ENCODE measurements at places on chromosomes 7 and 10.

DNA sequence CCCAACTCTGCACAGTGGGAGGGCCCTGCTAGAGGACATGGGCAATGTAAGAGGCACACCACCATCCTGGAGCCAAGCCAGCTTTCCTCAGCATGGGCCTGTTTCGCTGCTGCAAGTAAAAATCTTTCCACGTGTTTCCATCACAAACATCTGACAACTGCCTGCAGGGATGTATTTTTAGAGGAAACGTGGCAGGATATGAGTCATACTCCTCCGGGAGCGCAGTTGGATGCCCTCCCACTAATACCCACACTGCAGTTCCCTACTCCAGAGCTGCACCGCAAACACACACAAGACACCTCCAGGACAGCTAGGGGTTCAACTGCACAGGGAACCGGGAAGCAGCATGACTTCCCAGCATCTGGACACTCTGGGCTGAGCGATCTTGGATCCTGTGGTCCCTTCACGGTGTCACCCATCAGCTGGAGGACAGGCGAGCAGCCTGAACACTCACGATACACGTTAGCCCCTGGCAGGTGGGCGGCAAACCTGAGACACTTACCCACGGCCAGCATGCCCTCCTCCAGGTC is 26.1 kb downstream of the PLAC9 start:
- peak; percentile 91 for DNase-seq

- no peak for DNase-seq
These were observed 450.0 kb downstream of the SUGCT start for GRCh38 chr7:40584667-40585433.

DNA sequence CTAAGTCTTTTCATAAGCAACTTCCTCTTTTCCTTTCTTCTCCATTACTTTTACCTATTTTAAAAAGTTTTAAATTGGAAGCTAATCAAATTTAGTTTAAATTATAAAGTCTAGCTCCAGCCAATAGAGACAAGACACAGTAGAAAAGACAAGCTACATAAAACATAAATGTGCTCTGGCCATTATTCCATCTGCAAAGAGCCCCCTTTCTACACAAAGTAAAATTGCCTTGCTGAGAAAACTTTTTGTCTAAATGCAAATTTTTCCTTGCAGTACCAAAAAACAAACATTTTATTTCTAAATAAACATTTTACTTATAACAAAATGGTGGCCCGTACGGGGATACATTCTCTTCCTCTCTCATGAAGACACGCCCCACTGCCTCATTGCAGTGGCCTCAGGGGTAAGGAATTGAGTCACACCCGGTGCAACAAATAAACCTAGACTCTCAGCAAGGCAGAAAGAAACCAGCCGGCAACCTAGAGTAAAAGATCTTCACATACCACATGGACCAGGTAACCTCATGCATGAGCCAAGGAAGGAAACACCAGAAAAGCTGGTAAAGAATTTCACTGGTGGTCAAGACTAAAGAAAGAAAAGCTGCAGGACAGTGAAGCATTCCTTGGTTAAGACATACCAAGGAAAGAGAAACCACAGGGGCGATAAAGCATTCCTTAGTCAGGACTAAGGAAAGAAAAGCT is 71.6 kb upstream of the ZNF746 start:
- no peak for DNase-seq

DNA sequence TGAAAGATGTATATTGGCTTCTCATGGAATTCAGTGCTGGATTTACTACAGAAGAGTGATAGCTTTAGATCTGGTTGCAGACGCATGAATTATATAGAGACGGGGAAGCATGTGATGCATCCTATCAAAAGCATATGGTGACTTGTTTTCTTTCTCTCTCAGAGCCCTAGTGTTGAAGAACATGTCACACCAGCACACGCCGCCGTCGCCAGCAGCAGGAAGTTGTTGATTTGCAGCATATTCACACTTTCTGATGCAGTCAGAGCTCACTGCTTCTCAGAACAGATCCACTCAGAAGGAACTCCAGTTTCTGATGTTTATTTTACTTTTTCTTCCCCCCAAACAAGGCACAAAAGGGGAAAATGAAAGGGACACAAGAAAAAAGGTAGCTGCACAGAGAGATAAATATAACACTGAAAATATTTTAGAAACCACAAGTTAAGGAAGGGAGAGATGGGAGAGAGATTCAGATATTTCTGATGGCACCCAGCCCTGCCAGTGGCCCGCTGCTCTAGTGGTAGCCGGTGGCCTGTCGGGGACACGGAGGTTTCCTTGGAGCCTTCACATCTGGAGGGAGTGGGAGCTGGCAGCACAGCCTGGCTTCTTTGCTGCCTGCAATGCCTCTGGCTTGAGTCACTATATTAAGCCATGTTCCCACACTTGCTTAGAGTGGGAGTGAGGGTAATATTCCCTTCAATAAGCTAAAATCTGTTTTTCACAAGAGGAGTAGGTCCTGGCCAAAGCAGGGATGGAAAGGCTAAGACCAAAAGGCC is 123.2 kb downstream of the NRP1 start:
- DNase-seq = peak; percentile 86

GRCh38 chr7:47795631-47796030 is 152.6 kb downstream of the PKD1L1 start:
- peak; percentile 86 for DNase-seq

DNA sequence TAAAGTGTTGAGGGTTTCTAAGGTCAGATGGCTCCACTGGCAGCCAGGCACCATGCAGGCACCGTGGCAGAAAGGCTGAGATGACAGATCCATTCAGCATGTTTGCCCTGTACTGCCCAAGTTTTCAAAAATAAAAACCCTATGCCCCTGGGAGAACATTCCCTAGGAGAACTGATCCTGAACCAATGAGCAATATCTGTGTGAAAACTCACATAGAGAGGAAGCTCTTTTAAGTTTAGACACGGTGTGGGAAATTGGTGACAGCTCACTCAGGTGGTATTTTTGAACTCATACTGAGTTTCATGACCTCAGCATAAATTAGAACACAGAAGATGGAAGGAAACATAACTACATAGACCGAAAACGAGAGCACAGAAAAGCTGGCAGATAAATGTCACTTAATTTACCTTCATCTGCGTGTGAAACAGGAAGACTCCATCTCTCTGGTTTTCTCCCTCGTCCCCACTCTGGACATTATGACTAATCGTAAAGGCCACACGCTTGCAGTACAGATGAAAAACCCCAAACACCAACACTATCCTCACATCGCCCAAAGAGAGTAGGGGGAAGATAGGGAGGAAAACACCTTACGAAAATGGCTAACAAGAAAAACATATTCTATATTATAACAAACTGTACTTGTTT is 127.8 kb downstream of the ICA1 start:
- DNase-seq = no peak

GRCh38 chr7:80581486-80582260 is 56.8 kb upstream of the CD36 start:
- DNase-seq = no peak

GRCh38 chr7:97218767-97219166 is 101.3 kb downstream of the SDHAF3 start:
- no peak for DNase-seq

DNA sequence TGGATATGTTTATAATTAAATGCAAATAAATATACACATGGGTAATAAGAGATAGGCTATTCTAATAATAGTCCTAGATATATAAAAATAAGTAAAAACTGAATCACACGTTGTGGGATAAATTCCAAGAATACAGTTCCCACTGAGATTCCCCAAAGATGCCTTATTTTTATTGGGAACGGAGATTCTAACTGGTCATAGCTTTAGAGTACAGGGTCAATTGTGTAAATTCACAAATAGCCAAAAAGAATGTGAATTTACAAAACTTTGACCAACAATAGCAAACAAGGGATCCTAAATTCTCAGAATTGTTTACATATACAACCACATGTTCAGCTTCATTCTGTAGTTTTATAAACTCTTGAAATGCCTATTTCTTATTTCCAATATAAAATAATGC is 65.0 kb downstream of the VSTM4 start:
- no peak for DNase-seq

GRCh38 chr10:24703700-24704099 is 20.0 kb downstream of the ARHGAP21 start:
- DNase-seq = peak; percentile 59

- DNase-seq = no peak
These were observed 1.4 kb downstream of the ITGB1 start for GRCh38 chr10:32956365-32957197.

- DNase-seq = no peak
These were observed 56.5 kb downstream of the CTTNBP2 start for GRCh38 chr7:117816727-117817126.

DNA sequence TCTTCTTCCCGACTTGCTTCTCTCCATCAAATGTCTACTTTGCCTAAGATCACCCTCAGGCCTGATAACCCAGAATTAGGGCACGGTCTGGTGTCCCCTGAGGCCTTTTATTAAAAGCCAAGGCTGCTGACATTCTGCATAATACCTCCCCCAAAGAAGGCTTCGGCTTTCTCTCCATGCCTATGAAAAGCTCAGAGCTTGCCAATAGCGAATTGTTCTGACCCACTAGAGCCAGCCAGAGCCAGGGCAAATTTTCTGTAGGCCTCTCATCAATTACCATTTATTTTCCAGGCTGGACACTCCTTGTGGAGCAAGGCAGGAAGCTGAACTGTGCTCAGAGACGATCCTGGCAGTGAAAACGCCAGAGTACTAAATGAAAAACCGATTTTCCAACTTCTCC is 64.3 kb upstream of the ADRB1 start:
- DNase-seq = no peak

DNA sequence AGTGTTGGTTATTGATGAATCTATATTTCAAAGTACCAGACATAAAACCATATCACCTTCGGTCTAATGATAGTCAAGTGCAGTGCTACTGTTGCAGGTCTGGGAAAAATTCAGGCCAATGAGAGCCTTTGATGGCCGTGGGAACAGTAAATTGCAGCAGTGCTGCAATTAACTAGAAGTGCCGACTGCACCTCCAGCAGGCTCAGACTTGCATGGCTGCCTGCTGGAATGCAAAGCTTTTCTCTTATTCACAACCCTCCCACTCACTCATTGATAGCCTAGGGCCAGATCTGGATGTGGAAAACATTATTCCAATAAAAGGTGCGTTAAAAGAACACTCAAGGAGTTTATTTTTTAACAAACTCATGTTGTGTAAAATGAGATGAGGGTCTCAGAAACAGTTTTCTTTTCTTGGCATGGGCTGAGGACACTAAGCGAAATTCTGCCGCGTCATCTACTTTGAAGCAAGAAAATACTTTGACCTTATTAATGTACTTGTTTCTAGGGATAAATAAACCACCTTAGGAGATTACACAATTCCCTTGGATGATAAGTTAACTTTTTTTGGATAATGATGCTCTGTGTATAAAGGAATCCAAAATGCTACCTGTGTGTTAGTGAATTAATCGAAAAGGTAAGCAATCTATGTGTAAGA is 17.1 kb downstream of the PLXDC2 start:
- DNase-seq = no peak

GRCh38 chr10:95477175-95477520 is 84.0 kb downstream of the SORBS1 start:
- no peak for DNase-seq

DNA sequence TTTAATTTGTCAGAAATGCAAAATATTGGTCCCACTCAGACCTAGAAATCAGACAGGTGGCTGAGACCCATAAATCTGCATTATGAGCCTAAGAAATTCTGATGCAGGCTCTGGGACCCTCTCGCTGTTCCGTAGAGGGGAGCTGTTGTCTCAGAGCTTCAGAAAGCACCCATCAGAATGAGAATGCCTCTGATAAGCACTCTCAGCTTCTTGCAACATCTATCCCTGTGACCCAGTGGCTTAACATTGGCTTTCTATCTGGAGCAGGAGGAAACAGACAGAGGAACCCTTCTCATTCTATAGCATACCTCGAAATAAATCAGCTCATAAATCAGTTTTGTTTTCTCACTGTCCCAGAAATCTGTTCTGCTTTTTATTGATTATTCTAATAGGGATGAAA is 184.6 kb upstream of the SP4 start:
- no peak for DNase-seq

GRCh38 chr7:214410-215212 is 22.2 kb downstream of the FAM20C start:
- peak; percentile 22 for DNase-seq

- DNase-seq = peak; percentile 27
These were observed 121.2 kb upstream of the PITRM1 start for GRCh38 chr10:3293581-3294431.

DNA sequence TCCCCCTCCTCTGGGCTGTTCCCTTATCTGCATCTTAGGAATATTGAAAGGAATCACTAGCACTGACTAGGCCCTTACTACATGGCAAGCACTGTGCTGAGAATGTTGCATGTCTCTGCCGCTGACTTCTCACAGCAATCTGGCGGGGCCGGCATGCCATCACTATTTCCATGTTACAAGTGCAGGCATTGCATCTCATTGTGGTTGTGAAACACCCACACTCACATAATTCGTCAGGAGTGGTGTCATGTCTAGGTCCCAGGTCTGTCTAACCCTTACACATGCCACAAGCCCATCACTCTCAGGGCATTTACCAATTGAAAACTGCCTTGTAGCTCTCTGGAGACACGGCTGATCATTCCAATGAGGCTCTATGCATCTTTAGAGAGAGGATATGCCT is 8.5 kb upstream of the IL2RA start:
- DNase-seq = no peak

DNA sequence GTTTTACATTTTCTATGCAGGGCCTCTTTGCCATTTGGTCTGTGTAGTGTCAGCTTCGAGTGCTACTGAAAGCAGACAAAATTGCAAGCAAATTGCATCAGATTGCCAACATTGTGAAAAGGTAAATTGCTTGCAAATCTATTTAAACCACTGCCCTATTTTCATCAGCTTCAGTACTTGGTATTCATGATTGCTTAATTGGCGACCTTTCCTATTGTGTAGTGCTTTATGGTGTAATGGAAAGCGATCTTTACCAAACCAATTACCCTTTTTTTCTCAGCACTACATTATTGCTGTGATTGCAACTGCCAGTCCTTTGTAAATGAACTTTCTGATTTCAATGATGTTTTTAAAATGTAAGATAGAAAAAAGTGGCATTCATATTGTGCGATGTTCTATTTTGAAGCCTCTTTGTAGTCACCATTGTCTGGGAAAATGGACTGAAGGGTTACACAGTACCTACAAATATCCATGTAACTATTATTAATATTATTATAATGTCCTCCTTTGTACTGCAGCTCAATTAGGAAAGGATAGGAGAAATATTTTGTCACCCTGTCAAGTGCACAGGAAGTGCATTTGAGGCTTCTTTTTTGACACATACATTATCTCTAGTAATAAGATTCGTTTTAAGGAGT is 177.7 kb upstream of the SP8 start:
- no peak for DNase-seq

- DNase-seq = no peak
These were observed 71.4 kb upstream of the RHEB start for GRCh38 chr7:151590850-151591771.

GRCh38 chr7:3332308-3332707 is 31.3 kb downstream of the SDK1 start:
- DNase-seq = no peak

All from AG08395 (cell line).